ENCODE measurements at places on chromosomes 7 and 10. TPM values are rescaled to one million over a fixed set of nuclear protein-coding genes. Genes with fewer than 3 reads are reported as not detected.

CTBP2 gene
- 5.0 TPM for total RNA-seq

DNA sequence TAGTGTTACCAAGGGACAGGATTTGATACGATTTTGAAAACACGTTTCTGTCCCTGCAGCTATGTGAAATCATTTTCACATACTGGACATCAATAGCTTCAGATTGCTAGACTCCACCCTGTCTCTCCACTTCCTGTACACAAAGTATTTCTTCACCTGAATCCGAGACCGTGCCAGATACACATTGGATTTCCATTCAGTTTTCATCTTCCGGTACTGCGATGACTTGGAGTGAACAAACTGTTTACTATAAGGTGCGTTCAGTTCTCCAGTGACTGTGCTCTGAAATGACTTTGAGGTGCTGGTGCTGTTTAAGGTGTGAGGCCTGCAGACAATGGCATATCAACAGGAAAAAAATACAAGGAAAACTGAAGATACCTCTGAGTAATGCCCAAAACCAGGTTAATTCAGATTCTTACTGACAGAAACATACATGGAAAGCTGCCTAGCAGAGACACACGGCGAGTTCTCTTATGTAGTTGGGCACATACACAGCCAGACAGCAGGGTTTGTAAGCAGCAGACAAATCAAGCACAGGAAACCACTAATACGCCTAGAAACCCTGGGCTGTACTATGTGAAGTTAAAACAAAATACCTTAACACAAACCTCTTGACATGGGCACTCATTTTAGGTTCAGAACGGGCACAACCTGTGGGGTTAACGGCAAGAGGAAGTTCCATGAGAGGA is 119.2 kb downstream of the GALNT11 start:
- H3K36me3 ChIP-seq = peaks cover 10% of the 10 kb centered on the region
- H3K4me1 ChIP-seq = no peaks in the 10 kb centered on the region
- H3K4me3 ChIP-seq = no peak overlapping the region
- no peak for DNase-seq
- H3K27me3 ChIP-seq = no peaks in the 10 kb centered on the region

GRCh38 chr7:130956417-130957136 is 222.6 kb upstream of the KLF14 start:
- no peak overlapping the region for H3K27ac ChIP-seq
- H3K4me1 ChIP-seq = no peaks in the 10 kb centered on the region
- H3K27me3 ChIP-seq = no peaks in the 10 kb centered on the region
- no peak for DNase-seq

GRCh38 chr10:79333513-79333912 is 13.8 kb upstream of the PPIF start:
- DNase-seq = no peak
- H3K4me1 ChIP-seq = peaks cover 20% of the 10 kb centered on the region
- H3K36me3 ChIP-seq = no peaks in the 10 kb centered on the region
- no peak overlapping the region for H3K4me3 ChIP-seq
- no peaks in the 10 kb centered on the region for H3K27me3 ChIP-seq

DNA sequence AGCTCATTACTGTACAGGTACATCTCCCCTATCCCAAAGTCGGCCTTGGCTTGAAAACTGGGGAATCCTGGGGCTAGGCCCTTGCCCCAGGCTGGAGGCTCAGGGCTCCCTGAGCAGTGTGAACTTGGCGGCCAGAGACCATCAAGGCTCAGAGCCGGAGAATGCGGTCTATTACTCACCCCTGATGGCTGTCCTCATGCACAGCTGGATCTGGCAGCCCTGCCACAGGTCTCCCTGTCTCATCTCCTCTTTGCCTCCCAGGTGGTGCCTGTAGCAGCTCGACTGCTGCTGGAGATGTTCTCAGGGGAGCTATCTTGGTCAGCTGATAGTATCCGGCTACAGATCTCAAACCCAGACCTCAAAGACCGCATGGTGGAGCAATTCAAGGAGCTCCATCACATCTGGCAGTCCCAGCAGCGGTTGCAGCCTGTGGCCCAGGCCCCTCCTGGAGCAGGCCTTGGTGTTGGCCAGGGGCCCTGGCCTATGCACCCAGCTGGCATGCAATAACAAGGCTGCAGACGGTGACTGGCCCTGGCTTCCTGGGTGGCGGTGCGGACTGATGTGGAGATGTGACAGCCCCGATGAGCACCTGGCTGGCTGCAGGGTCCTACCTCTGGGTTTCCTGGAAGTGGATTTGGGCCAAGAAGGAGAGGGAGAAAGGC is 10.7 kb downstream of the IRF5 start:
- H3K4me1 ChIP-seq = no peaks in the 10 kb centered on the region
- no peaks in the 10 kb centered on the region for H3K36me3 ChIP-seq
- H3K27ac ChIP-seq = no peak overlapping the region
- H3K4me3 ChIP-seq = no peak overlapping the region

DNA sequence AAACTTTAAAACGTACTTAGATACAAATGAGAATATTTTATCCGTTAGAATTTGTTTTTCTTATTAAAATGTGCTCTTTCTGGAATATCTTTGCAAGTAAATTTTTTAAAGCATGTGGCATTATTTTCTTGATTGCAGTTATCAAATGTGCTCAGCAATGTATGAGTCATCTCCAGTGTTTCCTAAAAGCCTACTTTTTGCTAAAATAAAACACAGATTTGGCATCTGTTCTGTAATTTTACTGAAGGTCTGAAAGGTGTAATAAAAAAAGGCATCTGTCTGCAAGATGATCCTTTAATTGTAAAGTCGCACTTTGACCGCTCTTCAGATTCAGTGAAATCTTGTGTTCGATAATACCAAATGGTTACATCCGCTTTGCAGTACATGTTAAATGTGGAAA is 3.4 kb downstream of the GNAT3 start:
- no peak for DNase-seq
- no peaks in the 10 kb centered on the region for H3K4me1 ChIP-seq
- H3K27ac ChIP-seq = no peak overlapping the region
- H3K4me3 ChIP-seq = no peak overlapping the region

GRCh38 chr7:16753932-16754855 is 639 bp downstream of the TSPAN13 start:
- peak; percentile 62 for DNase-seq
- no peaks in the 10 kb centered on the region for H3K36me3 ChIP-seq
- H3K27me3 ChIP-seq = no peaks in the 10 kb centered on the region
- H3K4me1 ChIP-seq = no peaks in the 10 kb centered on the region
- H3K27ac ChIP-seq = no peak overlapping the region

- DNase-seq = no peak
- no peak overlapping the region for H3K4me3 ChIP-seq
- H3K27ac ChIP-seq = no peak overlapping the region
- H3K27me3 ChIP-seq = no peaks in the 10 kb centered on the region
- H3K36me3 ChIP-seq = no peaks in the 10 kb centered on the region
- no peaks in the 10 kb centered on the region for H3K4me1 ChIP-seq
These were observed 16.3 kb upstream of the HNRNPH3 start for GRCh38 chr10:68315582-68315981.

GRCh38 chr10:124450783-124451057 is 885 bp upstream of the NKX1-2 start:
- no peaks in the 10 kb centered on the region for H3K4me1 ChIP-seq
- no peak for DNase-seq
- no peak overlapping the region for H3K4me3 ChIP-seq
- H3K27me3 ChIP-seq = no peaks in the 10 kb centered on the region

DNA sequence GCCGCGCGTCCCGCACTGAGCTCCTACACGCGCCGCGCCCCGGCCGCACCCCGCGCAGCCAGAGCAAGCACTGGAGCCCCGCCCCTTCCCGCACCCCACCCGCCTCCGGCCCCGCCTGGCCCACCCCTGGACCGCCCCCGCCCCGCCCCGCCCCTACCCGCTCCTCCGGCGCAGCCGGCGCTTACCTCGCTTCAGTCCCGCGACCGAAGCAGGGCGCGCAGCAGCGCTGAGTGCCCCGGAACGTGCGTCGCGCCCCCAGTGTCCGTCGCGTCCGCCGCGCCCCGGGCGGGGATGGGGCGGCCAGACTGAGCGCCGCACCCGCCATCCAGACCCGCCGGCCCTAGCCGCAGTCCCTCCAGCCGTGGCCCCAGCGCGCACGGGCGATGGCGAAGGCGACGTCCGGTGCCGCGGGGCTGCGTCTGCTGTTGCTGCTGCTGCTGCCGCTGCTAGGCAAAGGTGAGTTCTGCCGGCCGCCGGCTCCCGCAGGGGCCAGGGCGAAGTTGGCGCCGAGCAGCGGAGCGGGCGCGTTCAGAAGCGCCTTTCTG is at the start of gene RET:
Gene RET, plus strand, starts transcription at position 194 of the 545 bp plus-strand sequence. Its CDS starts 190 bp downstream, at position 384.
- peak within 1 kb of the TSS; percentile 62 for H3K4me3 ChIP-seq
- no peak within 1 kb of the TSS for H3K27ac ChIP-seq
- H3K4me1 ChIP-seq = peaks cover 7% of the 10 kb centered on the region
- DNase-seq = peak; percentile 80

Data from right lobe of liver (tissue), 6 donors.